ENCODE measurements at places on chromosomes 11 and 22. TPM values are rescaled to one million over a fixed set of nuclear protein-coding genes. Genes with fewer than 3 reads are reported as not detected.

SYTL2 gene
- total RNA-seq: 54.0 TPM

LRRC74B gene
- total RNA-seq: not detected

DNA sequence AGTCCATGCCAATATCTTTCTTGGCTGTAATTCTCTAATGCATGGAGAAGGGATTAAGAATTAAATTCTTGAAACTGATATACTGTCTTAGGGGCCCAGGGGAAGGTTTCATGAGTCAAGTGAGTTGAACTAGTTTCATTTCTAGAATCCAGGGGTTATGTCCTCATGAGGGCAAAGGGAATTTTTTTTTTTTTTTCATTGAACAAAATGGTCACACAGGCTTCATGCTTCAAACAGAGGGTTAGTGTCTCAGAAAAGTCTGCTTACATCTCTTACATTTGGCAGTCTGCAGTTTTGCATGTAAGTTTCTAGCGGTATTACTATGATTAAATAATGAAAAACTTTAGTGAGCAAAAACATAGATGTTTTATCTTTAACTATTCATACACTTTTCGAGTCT is 32.9 kb downstream of the PPME1 start:
- H3K27me3 ChIP-seq: no peaks in the 10 kb centered on the region
- peaks cover 3% of the 10 kb centered on the region for H3K36me3 ChIP-seq
- DNase-seq: no peak

- no peak overlapping the region for H3K27ac ChIP-seq
- peaks cover 8% of the 10 kb centered on the region for H3K4me1 ChIP-seq
- H3K4me3 ChIP-seq: no peak overlapping the region
- H3K36me3 ChIP-seq: no peaks in the 10 kb centered on the region
Measured at GRCh38 chr11:68878022-68878421, 25.6 kb downstream of the MRPL21 start.

SMC1B gene
- not detected for total RNA-seq

GRCh38 chr11:12219757-12220156 is 109.4 kb downstream of the MICAL2 start:
- no peak overlapping the region for H3K4me3 ChIP-seq
- H3K27me3 ChIP-seq: no peaks in the 10 kb centered on the region
- peaks cover 7% of the 10 kb centered on the region for H3K4me1 ChIP-seq

DNA sequence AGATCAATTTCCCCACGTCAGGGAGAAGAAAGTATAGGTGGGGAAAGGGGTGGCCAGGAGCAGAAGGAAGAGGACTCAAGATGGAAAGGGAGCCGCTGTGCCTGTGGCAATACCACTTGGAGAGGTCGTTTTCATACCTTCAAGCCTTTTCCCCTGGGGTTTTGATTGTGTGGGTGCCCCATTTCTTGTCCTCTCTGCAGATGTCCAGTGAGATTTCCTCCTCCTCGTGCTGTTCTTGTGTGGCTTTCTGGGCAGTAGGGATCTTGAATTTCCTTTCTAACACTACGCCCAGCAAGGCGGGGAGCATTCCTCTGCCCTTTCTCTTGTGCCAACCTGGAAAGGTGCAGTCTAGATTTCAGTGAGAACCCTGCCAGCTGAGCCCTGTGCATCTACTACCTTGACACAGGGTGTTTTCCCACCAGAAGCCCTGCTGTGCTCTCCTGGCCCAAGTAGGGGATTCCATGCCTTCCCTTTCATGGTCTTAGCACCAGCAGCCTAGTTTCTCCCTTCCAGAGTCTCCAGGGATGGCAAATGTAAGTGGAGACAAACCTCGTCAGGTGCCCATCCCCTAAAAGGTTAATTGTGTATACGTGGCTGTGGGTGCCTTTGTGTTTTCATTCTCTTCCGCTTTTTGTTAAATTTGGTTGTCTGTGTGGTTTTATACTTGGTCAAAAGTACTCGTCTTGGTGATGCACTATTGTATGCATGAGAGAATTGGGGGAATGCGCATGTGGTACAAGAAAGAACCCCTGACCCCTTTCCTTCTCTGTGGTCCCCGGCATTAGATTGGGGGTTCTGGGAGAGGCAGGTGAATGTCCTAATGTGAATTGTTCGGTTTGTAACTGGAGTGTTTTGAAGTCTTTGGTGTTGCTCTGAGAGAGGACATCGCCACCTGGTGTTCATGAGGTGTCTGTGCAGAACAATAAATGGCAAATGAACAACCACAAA is 71.4 kb upstream of the MPEG1 start:
- no peaks in the 10 kb centered on the region for H3K27me3 ChIP-seq
- no peak overlapping the region for H3K27ac ChIP-seq
- no peaks in the 10 kb centered on the region for H3K36me3 ChIP-seq

DNA sequence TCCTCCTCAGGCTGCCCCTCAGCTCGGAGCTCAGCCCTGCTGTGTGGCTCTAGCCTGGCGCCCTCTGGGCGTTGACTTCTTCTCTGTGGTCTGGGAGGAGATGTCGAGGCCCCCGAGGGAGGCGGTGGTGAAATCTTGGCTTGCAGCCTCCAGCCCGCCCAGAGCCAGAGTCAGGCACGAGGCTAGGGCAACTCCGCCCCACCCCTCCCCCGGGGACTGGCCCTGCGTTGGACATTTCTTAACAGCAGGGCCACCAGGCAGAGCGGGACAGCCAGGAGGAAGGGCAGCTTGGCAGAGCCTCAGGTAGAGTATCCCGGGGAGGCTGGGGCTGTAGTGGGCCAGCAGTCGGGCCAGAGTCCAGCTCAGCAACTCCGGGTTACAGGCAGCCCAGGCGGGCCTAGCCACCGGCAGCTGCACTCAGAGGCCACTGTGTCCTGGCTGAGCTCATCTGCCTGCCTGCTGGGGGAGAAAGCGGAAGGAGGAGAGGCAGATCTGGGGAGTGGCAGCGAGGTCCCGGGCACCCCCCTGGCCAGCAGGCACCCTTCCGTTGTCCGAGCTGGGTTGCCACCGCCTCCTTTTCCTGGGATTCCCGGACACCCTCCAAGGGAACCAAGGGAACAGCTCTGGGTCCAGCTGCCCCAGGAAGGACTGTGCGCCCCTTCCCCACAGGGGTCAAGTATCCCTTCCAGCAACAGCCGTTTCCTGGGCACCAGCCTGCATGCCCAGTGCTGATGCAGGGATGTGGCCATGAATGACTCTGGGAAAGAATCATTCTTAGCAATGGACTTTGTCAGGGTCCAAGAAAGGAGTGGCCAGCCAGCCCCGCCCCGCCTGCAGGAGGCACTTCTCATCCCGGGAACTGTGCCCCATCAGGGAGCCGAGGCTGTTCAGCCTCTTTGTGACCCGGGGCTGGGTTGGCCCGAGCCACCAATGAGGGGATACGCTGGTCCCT is at the start of gene ALDH3B1:
Gene ALDH3B1, plus strand, starts transcription at position 238 of the 952 bp plus-strand sequence. CDS start 4,971 bp downstream, outside the sequence.
- H3K27me3 ChIP-seq: no peaks in the 10 kb centered on the region
- DNase-seq: peak; percentile 97
- H3K4me3 ChIP-seq: no peak within 1 kb of the TSS
- H3K4me1 ChIP-seq: no peaks in the 10 kb centered on the region

DNA sequence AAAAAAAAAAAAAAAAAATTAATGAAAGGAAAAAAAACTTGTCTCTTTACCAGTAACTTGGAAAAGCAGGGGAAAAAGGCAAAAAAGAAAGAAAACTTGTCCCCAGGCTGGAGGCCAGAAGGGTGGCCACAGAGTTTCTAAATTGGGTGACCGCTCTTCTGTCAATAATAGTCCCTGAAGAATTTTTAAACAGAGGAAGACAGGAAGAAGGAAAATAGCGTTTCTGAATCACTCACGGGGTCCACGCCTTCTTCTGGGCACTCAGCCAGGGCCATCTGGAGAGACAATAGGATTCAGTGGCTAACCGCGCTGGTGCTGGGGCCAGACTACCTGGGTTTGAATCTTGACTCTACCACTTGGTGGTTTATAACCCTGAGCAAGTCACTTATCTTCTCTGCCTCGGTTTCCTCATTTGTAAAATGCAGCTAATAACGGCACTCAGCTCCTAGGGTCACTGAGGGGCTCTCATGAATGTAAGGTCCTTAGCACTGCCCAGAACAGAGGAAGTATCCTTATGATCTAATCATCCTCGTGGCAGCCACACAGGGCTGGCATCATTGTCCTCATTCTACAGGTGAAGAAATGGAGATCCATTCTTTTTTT is 7.0 kb downstream of the C11orf86 start:
- H3K4me1 ChIP-seq: no peaks in the 10 kb centered on the region
- peak; percentile 94 for DNase-seq
- H3K4me3 ChIP-seq: no peak overlapping the region
- no peak overlapping the region for H3K27ac ChIP-seq
- H3K36me3 ChIP-seq: no peaks in the 10 kb centered on the region

SSH3 gene
- 27.3 TPM for total RNA-seq

GRCh38 chr11:126140201-126140925 is 71.1 kb downstream of the RPUSD4 start:
- no peaks in the 10 kb centered on the region for H3K27me3 ChIP-seq
- no peaks in the 10 kb centered on the region for H3K36me3 ChIP-seq
- H3K4me3 ChIP-seq: no peak overlapping the region
- no peak overlapping the region for H3K27ac ChIP-seq
- no peaks in the 10 kb centered on the region for H3K4me1 ChIP-seq

DNA sequence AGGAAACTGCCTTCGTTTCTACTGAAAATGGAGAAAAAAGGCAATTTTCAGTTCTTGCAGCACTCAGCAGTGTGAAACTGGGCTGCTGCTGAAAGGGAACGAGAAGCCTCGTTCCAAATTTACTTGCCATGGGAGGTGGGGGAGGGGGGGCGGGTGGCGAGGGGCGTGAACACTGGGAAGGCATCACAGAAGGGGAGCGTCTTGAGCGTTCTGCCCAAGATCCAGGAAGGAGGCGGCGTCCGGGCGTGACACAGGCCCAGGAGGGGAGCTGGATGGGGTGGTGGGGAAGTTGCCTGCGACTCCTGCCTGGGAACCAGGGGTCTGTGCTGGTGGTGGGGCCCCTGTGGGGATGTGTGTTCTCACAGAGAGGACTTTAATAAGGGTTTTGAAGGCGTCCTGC is 213.5 kb downstream of the CTTN start:
- no peaks in the 10 kb centered on the region for H3K36me3 ChIP-seq
- H3K27me3 ChIP-seq: no peaks in the 10 kb centered on the region
- H3K27ac ChIP-seq: no peak overlapping the region
- DNase-seq: peak; percentile 38

FSHB gene
- not detected for total RNA-seq

LARGE2 gene
- not detected for total RNA-seq

GRCh38 chr11:47532597-47533213 is 20.2 kb downstream of the CELF1 start:
- H3K4me3 ChIP-seq: no peak overlapping the region
- no peak overlapping the region for H3K27ac ChIP-seq
- H3K4me1 ChIP-seq: peaks cover 8% of the 10 kb centered on the region
- H3K36me3 ChIP-seq: no peaks in the 10 kb centered on the region

DNA sequence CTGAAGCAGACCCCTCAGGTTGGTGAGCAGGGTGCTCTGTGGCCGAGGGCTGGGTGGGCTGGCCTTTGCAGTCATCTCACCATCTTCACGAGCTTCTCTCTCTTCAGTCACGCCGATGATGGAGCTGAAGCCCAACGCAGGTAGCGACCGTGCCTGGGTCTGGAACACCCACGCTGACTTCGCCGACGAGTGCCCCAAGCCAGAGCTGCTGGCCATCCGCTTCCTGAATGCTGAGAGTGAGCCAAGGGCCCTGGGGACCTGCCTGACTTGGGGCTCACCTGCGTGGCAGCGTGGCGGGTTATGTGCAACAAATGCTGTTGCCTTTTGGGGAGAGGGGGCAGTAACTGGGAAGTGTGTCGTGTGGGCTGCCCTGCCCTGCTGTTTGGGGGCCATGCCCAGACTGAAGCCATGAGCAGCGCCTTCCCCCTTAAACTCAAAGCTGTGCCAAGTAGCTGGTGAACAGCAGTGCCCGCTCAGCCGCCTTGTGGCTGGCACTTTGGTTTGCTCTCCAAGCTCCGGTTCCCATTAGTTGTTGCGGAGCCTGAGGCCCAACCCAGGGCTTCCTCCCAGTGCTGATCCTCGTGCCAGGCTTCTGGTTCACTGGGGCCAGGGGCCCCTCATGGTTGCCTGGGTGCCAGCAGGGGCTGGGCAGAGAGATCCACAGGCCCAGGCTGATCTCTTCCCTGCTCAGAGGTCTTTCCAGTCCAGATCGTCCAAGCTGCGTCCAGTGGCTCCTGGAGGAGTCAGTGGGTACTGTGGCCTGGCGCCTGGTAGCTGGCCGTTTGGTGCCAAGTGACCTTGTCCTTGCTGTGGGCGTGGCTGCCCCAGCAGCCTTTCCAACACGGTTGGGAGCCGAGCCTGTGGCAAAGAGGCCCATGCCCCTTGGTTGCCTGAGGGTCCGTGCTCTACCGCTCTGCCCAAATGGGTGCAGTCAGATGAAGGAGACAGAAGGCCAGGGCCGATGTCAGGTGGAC is 6.1 kb upstream of the ZDHHC8 start:
- H3K27me3 ChIP-seq: no peaks in the 10 kb centered on the region
- peaks cover 3% of the 10 kb centered on the region for H3K36me3 ChIP-seq
- no peaks in the 10 kb centered on the region for H3K4me1 ChIP-seq
- no peak for DNase-seq

DNA sequence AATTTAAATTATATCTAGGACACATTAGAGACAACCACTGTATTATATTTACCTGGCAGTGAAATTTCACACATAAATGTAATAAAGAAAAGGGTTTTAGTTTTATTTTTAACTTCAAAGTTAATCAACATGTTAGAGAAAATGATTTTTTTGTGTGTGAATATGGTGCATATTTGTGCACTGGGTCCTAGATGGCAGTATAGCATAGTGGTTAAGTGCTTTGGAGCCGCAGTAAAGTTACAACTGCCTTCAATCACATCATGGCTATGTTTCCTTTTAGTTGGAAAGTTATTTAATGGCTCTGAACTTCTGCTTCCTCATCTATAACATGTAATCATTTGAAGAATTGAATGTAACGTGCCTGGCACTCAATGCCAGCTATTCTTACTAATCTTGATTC is 108.9 kb upstream of the DDI1 start:
- no peak overlapping the region for H3K27ac ChIP-seq
- DNase-seq: no peak
- no peak overlapping the region for H3K4me3 ChIP-seq

- H3K4me3 ChIP-seq: no peak overlapping the region
- H3K4me1 ChIP-seq: no peaks in the 10 kb centered on the region
- peak; percentile 43 for DNase-seq
- no peaks in the 10 kb centered on the region for H3K36me3 ChIP-seq
Measured at GRCh38 chr22:50640857-50641647, 13.1 kb upstream of the ARSA start.

MUC5B gene
- not detected for total RNA-seq

DNA sequence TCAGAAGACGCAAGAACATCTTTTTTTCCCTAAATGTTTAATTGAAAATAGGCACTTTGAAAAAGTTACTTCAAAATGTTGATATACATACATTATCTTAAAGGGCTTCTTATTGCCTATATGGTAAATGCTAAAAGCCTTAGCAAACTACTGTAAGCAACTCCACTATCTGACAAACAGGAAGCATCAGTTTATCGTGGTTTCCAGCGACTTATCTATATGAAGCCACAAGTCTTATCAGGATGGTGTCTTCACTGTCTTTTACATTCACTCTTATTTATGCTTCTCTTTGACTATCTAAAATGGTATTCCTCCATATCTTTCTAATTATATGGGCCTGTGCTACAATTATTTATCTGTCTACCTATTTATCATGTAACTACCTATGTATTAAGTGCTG is 2091.9 kb downstream of the LRRC4C start:
- H3K27me3 ChIP-seq: no peaks in the 10 kb centered on the region
- H3K4me1 ChIP-seq: no peaks in the 10 kb centered on the region
- no peak overlapping the region for H3K4me3 ChIP-seq

PDE3B gene
- 15.1 TPM for total RNA-seq

GRCh38 chr22:30792456-30792855 is 97.8 kb downstream of the OSBP2 start:
- no peak overlapping the region for H3K27ac ChIP-seq
- no peaks in the 10 kb centered on the region for H3K27me3 ChIP-seq
- no peaks in the 10 kb centered on the region for H3K4me1 ChIP-seq
- no peaks in the 10 kb centered on the region for H3K36me3 ChIP-seq

AQP11 gene
- not detected for total RNA-seq

GRCh38 chr11:38130976-38131375 is 1532.9 kb upstream of the RAG2 start:
- H3K27me3 ChIP-seq: no peaks in the 10 kb centered on the region
- H3K4me1 ChIP-seq: no peaks in the 10 kb centered on the region
- no peak overlapping the region for H3K27ac ChIP-seq
- H3K4me3 ChIP-seq: no peak overlapping the region
- no peaks in the 10 kb centered on the region for H3K36me3 ChIP-seq
- DNase-seq: no peak
